ENCODE measurements at places on chromosomes 11 and 22.

GRCh38 chr22:26452236-26453016 is 23.4 kb downstream of the ASPHD2 start:
- no peak for DNase-seq

GRCh38 chr11:131744847-131745246 is 374.4 kb downstream of the NTM start:
- DNase-seq: no peak

GRCh38 chr11:106523921-106524320 is 446.5 kb downstream of the AASDHPPT start:
- DNase-seq: no peak

DNA sequence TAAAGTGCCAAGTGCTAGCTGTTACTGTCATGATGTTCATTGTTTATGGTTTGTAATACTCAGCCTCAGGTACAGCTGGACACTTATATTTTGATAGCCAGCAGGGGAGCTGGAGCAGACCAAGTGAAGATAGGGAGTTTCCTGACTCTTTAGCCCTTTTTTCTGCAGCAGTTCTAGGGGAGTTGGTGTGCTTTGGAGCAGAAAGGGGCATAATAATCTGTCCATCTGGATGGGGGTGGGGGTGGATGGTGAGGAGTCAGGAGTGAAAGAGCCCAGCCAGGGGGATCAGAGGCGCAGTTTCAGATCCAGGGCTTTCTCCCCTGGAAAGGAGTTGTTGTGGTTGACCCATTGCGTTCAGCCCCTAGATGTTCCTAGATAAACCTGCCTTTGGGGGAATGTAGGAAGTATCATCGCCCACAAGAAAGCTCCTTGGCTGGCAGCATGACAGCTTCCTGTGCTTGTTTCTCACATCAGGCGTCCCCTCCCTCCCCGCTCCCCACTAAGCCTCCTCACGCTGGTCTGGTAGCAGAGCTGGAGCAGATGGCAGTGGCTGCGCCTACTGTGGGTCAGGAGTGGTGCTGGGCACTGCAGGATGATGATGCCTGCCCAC is 41.9 kb downstream of the MED15 start:
- peak; percentile 84 for DNase-seq

DNA sequence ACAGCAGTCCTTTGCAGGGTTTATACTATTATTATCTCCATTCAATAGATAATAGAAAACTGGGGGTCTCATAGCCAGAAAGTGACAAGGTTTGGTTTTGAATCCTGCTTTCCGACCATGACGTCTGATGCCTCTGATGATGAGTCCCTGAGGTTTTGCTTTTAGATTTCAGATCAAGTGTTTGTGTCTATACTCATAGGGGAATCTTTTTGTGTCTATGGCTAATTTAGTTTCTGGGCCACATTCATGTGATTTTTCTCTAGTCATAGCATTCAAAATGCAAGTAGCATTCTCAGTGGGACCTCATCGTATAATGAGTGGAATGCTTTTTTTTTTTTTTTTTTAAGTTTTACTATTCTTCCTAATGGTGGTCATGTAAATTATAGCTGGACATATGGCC is 72.9 kb downstream of the TNRC6B start:
- no peak for DNase-seq

- DNase-seq: no peak
These were observed 24.2 kb downstream of the RTN3 start for GRCh38 chr11:63705526-63705925.

DNA sequence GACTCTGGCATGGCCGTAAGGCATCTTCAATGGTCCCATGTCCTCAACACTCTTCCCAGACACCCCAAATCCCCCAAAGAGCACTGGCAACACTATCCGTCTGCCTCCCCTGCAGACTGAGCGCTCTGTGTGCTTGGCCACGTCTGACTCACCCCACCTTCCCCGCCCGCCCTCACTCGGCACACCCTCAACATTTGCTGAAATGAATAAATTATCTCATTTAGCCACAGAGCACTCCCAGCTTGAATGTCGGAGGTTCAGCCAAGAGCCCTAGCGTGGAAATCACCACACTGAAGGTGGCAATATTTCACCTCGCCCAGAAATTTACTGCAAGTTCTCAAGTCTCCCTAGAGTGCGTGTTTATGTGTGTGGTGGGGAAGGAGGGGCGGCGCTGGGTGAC is 46.6 kb upstream of the TCF20 start:
- no peak for DNase-seq

- DNase-seq: no peak
These were observed 127.0 kb downstream of the MICAL2 start for GRCh38 chr11:12237381-12237784.

- no peak for DNase-seq
These were observed 22.5 kb downstream of the GSTT2B start for GRCh38 chr22:23938328-23939016.

DNA sequence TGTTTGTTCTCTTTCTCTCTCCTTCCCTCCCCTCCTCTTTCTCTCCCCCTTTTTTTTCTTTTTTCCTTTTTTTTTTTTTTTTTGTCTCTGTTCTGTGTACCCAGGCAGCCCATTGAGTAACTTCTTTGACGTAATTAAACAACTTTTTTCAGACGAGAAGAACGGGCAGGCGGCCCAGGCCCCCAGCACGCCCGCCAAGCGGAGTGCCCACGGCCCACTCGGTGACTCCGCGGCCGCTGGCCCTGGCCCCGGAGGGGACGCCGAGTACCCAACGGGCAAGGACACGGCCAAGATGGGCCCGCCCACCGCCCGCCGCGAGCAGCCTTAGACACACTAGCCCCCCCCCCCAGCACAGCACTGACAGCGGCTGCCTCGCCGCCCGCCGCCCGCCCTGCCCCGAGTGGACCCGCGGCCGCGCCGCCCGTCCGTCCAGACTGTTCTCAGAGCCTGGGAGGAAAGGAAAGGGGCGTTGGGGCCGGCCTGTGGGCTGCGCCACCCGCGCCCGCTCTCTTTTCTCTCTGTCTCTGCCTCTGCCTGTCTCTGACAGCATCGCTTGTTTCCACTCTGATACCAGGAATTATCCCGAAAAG is 26.1 kb downstream of the MOB2 start:
- no peak for DNase-seq

DNA sequence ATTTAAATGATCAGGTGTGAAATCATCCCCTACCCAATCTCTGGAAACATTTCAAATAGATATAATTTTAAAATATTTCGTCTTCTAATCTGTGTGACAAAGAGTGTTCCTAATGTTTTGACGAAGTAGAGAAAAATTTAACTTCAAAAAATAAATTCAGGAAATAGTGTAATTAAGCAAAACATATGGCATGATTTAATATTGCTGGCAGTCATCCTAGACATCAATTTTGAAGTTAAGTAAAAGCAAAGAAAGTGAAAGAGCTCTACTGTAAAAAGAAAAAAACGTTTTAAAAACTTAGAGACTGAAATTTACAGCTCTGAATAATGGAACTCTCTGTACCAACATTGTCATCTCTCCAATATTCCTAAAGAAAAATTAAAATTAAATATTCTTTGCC is 1062.3 kb downstream of the LRRC4C start:
- no peak for DNase-seq

- no peak for DNase-seq
These were observed 969 bp downstream of the CCDC117 start for GRCh38 chr22:28773461-28773867.

- no peak for DNase-seq
These were observed 19.7 kb upstream of the DNAJB13 start for GRCh38 chr11:73931039-73931645.

DNA sequence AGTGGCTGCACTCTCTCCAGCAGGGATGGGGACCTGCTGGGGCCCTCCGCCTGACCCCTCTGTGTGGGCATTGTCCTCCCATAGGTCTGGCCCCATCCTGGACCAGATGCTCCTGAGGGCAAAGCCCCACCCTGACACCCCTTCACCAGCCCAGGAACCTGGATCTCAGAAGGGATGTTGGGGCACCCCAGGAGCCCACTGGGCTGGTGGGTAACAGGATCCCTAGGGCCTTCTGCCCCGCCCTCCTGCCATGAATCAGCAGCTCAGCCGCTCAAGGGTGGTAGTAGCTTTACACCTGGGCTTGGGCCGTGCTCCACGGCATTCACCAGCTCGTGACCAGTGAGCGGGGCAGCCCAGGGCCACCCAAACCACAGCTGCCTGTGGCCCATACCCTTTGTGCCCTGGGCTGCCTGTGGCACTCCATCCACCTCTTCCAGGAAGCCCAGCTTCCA is 1.0 kb upstream of the MAPK12 start:
- DNase-seq: no peak

- no peak for DNase-seq
These were observed at the start of gene NEFH for GRCh38 chr22:29479417-29480261. TSS of gene NEFH (plus strand) at chr22:29480218. CDS start at chr22:29480263, 45 bp downstream.

DNA sequence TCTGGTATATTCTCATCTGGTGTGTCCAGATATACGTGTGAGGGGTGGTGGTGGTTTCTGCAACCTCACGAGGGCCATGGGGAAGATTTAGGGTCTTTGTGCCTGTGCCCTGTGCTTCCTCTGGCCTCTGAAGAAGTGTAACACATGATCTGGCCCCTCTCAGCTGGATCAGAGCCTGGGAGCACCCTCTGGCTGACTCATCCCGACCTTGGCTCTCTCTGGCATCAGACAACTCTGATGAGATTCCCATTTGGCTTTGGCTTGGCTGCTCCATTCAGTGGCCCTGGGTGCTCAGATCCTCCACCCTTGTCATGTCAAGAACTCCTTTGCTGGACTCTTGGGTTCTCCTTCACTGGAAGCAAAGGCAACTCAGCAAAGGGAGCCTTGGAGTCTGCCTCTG is 45.2 kb downstream of the RASSF10 start:
- no peak for DNase-seq

GRCh38 chr11:69941546-69942332 is 122.5 kb upstream of the FGF3 start:
- DNase-seq: peak; percentile 38

DNA sequence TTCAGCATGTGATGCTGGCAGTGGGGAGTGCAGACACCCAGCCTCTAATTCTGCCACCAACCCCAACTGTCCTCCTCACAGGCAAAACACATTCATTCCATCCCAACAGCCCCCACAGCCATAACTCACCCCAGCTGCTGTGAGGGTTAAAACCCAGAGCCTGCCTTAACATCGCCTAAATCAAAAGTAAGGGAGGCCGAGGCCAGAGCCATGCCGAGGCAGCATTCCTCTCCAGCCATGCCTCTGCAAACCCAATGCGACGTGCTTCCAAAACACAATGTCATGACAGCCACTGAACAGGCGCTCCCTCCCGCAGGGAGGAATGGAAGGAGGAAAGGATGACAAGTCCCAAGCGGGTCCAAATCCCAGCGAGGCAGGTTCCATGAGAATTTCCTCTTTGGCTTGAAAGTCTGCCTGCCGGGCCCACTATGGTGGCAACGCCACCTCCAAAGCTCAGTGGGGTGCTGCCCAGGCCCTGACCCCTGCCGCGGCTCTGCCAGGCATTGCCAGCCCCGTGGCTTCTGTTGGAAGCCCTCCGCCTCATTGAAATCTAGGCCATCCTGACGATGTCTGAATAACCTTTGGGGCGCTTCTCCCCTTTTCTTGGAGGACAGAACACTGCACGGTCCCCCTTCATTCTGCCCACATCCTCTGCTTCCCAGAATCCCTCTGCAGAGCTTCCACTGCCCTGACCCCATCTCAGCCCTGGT is 472.3 kb downstream of the BRD1 start:
- DNase-seq: peak; percentile 53

DNA sequence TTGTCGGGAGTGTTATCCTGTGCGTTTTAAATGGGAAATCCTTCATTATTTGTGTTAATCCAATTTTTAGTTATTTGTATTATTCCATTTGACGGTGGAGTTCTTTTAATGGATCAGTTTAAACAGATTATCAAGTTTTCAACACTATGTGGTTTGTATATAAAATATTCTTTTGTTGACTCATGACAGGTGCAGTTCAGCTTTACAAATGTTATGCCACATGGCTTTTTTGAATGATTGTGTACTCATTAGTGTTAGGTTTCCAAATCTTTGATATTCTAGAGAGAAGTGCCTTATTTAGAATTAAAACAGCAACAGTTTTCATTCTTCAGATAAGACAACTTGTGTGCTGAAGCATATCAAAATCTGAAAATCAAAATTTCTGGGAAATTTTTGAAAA is 2.4 kb downstream of the JAM3 start:
- DNase-seq: no peak

DNA sequence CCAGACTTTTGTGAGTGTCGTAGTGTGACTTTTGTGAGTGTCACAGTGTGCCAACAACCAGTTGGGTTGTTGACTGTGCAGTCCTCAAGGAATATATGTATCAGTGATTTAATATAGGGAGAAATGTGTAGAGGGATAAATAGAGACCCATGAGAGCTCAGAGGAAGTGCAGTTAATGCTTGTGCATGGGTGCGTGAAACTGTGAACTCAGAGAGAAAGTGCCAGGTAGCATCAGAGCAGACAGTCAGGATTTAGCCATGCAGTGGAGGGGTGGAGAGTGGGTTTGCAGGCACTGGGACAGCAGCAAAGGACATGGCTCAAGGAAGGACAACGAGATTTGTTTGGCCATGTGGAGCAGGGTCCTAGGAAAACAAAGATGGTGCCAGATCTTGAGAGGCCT is 33.6 kb downstream of the YWHAH start:
- DNase-seq: no peak

DNA sequence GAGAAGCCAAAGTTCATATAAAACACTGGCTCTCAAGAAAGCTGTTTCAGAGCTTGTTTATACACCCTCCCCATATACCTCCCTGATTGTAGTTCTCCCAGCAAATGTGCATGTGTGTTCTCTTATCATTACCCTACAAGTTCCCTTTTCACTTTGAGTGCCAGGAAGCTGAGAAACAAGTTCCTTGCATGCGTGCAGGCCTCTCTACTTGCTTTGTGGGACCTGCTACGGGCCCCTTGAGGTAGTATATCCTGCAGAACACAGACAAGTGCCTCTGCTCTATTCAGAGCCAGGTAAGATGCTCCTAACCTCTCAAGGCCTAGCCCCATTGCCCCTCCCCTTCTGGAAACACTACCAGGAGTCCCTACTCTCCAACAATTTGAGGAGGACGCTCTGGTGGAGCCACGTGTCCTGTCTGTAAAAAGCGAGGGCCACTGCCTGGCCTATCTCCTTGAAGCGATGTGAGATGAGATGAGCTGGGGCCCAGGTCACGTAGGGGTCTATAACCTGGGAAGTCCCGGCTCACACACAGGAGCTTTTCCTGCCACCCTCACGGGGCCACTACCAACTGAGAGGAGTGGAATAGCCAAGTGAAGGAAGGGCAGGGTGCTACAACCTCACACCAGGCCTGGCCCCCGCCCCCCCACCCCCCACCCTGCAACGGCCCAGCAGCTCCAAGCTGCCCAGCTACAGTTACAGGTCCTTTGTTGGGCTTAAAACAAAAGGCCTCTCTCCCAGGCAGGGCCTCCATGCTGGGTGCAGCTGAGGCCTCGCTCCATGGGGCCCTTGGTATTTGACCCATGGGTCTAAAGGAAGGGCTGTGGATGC is 2.6 kb upstream of the ATP5MGL start:
- no peak for DNase-seq

Data from spleen (tissue), 13 donors.